Esophagus muscularis mucosa (tissue), 4 donors: ENCODE measurements at places on chromosomes 7 and 10. TPM values are rescaled to one million over a fixed set of nuclear protein-coding genes. Genes with fewer than 3 reads are reported as not detected.

ZNF467 gene
- 11.6 TPM for total RNA-seq

DNA sequence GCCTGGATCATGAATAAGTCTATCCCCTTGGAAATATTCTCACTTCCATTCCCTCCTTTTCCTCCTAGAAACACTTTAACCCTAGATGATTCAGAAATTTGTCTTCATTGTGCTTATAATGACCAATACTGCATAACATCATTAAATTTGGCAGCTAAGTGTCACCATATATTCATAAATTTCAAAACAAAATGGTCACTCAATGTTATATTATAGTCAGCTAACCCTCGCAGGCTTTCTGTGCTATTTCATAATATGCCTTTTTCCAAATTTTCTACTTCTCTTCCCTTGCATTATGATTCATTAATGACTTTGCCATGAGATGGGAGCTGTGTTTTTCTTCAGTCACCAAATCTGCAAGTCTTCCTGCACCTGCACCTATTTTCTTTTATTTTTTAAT, 308.3 kb upstream of the AKR1E2 start:
- no peak for DNase-seq

NANOS1 gene
- total RNA-seq, result 24.4 TPM

GRCh38 chr10:11986593-11987216, 55.9 kb downstream of the UPF2 start:
- DNase-seq, result peak; percentile 92

- no peak for DNase-seq
Measured at GRCh38 chr10:79404231-79404609, 41.2 kb downstream of the ZCCHC24 start.

ELMO1 gene
- 42.9 TPM for total RNA-seq

NEURL1 gene
- 0.50 TPM for total RNA-seq

- DNase-seq, result no peak
Measured at GRCh38 chr7:3987426-3987927, 686.4 kb downstream of the SDK1 start.

TM9SF3 gene
- total RNA-seq, result 90.8 TPM

GRCh38 chr7:82616059-82616728, 172.6 kb upstream of the CACNA2D1 start:
- no peak for DNase-seq

- no peak for DNase-seq
Measured at GRCh38 chr10:119801998-119802538, 70.6 kb downstream of the MCMBP start.

GRCh38 chr7:40105879-40106473, 28.4 kb downstream of the MPLKIP start:
- DNase-seq, result no peak

DNA sequence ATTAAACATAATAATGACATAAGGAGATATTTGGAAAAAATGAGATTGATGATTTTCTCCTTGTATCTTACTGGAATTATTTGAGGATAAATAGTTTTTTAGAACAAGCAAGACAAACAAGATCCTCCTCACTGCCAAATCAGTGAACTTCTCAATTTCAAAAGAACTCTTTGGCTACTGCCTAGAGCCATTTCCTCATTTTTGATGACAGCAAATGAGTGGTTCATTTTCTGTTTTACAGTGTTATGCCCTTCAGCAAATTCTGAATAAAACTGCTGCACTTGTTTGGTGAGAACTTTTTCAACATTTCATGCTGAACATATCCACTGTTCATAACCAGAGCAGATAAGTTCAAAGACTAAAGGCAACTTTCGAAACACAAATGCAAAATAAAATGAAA, 42.5 kb upstream of the AHR start:
- DNase-seq, result no peak

- no peak for DNase-seq
Measured at GRCh38 chr10:98368644-98369043, 46.3 kb downstream of the PYROXD2 start.

GRCh38 chr10:75430000-75430763, 1.2 kb upstream of the LRMDA start:
- no peak for DNase-seq

GRCh38 chr10:97683556-97684367, 3.3 kb downstream of the AVPI1 start:
- no peak for DNase-seq

ZKSCAN1 gene
- total RNA-seq, result 23.5 TPM

DNA sequence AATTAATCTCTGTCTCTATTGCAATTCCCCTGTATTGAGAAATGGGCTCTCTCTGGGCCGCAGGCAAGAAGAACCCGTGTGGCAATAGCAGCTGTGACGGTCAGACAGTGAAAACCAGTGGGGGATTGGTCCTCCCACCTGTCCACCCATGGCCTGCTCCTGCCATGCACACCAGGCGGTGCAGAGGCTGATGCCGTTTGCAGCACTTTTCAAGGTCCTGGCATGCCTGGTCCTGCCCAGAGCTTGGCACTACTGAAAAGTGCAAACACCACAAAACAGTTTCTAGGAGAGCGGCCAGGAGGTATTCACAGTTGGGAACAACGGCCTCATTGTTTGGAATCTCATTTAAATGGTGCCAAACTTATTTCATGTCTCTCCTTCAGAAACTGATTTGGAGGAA, 41.5 kb downstream of the PSPH start:
- no peak for DNase-seq

WNT8B gene
- not detected for total RNA-seq

NUP42 gene
- total RNA-seq, result 31.6 TPM

GRCh38 chr7:154451480-154452457, 399.6 kb downstream of the DPP6 start:
- DNase-seq, result no peak

DNA sequence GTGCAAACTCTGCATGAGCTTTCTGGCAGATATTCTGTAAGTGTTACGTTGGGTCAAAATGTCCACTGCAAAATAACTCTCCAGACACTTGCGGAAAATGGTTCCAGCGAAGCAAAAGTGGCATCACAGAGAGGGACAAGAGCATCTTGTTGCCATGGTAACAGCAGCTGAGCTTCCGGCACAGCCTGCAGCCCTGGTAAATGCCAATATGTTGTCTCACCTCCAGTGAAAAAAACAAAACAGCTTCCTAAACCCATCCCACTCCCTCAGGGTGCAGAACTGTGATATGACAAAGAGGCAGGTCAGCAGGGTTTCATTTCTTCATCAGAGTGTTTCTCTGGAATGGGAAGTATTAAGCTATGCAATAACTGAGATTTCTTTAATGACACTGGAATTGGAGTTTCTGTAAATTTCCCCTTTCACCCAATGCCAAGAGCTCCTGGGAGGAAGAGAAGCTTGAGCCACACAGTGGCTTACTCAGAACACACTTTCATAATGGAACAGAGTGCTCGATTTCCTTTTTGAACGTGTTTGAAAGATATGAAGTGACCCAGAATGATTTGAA, 65.6 kb downstream of the FOXI2 start:
- no peak for DNase-seq

DNA sequence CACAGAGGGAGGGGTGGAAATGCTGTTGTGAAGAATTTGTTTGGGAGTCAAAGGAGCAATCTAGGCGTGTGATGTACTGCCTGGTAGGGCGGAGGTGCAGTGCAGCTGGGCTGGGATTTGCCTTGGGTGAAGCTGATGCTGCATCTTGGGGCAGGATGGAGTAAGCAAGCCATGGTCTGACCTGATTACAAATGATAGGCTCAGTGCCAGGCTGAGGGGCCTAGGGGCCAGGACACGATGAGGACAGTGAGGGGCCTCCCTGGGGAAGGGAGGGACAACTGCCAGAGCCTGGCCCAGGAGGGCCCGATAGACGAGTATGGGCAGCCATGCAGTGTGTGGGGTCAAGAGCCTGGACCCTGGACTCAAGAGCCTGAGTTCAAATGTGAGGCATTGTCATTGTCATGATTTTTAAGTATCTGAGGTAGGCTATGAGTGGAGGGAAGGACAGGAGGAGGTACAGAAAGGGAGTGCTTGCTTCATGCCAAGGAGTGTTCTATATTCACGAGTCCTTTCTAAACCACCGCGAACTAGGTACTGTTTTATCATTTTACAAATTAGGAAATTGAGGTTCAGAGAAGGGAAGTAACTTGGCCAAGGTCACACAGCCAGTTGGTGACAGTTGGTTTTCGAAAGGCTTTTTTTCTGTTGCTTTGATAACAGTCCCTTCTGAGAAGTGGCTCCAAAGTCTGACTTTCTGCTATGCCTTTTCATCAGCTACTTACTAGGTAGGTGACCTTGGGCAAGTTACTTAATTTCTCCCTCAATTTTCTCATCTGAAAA, 29.7 kb downstream of the HIF1AN start:
- DNase-seq, result no peak

FAM25G gene
- not detected for total RNA-seq

- no peak for DNase-seq
Measured at GRCh38 chr7:107977048-107977447, 25.9 kb downstream of the LAMB1 start.

DNA sequence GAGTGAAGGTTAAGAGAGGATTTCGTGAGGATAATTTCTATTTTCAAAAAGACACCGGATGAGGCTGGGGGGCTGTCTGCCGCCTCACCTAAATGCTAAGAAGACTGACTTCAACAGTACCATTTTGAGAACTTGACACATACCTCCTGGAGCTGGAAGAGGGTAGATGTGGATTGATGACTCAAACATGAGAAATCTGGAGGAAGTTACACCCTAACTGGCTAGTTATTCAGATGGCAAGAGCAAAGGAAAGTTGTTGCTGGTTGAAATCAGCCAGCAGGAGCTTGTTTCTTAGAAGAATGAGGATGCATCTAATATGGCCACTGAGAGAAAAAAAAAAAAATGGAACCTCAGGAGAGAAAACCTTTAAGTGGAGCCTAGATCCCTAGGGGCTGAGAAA, 76.2 kb upstream of the KIAA1217 start:
- no peak for DNase-seq

GNAT3 gene
- total RNA-seq, result not detected

GRCh38 chr10:124524991-124525653, 63.5 kb downstream of the LHPP start:
- DNase-seq, result no peak

- no peak for DNase-seq
Measured at GRCh38 chr10:69345402-69345801, 67.1 kb downstream of the HK1 start.

CHN2 gene
- 8.0 TPM for total RNA-seq

EPO gene
- not detected for total RNA-seq

TDRD1 gene
- total RNA-seq, result not detected

CCDC172 gene
- not detected for total RNA-seq

GRCh38 chr7:48096273-48096672, 7.2 kb downstream of the UPP1 start:
- DNase-seq, result peak; percentile 21

STX1A gene
- 16.0 TPM for total RNA-seq

DNA sequence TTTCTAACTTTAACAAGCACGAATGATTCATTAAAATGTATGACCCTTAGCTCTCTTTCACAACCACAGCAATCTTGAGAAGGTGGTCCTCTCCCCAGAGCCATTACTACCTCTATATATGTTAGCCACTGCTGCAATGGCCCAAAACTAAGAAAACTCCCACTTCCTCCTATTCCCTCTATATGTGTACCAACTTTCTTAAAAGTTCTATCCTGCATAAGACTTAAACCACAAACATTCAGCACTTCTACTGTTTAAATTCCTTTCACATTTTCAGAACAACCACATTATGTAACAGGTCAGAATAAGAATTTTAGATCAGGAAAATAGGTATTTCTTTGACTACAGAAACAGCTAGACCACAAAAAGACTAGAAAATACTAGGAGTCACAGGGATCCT, 36.2 kb downstream of the WASL start:
- no peak for DNase-seq

AKR1C4 gene
- total RNA-seq, result not detected

DNA sequence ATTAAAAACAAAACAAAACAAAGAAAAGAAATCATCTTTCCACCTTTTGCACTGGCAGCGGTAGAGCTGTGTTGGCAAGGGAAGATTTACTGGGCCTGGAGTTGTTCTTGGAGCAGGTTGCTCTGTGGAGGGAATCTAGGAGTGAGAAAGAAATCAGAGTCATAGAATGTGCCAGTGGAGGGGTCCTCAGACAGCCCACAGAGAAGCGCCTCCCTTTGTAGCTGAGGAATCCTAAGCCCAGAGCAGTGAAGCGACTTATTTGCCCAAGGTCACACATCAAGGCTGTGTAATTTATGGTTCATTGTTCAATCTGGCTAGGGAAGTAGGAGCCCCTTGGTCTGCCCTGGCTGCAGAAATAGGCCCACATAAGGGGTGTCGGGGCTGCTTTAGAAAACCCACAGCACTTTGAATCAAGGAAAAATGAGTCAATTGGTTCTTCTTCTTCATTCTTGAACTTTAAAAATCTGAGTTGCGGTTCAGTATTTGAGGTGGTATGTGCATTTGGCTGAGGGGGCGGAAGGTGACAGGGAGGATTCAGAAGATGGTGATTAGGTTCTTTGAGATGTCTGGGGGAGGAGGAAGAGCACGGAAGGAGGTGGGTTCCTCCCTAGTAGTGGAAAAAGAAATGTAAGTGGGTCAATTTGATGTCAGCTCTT, 253.7 kb downstream of the PTEN start:
- no peak for DNase-seq

DNA sequence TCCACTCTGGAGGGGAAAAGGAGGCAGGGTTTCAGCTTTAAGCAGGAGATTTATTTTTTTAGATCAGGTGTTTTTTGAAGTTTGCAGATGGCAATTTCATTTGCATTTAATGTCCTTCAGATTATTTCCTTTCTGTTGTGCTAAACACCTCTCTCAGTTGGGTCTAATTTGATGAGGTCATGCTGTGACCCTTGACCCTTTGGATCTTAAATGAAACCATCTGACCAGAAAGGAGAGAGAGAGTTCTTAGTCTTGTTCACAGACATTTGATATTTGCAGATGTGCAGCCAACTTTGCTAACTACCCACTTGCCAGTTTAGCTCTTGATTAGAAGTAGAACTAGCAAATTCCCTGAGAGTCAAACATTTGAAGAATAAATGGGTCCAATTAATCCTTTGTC, 101.5 kb upstream of the RAB11FIP2 start:
- no peak for DNase-seq

- no peak for DNase-seq
Measured at GRCh38 chr7:129855234-129855673, 97.5 kb downstream of the UBE2H start.

DNA sequence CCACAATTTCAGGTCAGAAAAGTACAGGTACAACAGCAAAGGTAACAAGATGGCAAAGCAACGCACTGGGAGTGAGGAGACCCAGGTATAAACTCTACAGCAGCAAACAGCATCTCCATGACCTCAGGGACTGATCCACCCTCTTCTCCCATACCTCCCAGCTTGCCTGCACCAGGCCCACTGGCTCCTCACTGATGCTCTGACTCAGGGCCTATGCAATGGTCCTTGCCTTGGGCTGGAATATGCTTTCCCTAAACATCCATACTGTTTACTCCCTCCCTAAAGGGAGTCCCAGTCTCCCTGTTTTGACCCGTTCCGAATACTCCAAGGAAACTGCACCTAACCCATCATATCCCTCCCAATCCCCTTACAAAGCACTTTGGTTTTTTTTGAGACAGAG, 60.4 kb downstream of the UPF2 start:
- no peak for DNase-seq

DNA sequence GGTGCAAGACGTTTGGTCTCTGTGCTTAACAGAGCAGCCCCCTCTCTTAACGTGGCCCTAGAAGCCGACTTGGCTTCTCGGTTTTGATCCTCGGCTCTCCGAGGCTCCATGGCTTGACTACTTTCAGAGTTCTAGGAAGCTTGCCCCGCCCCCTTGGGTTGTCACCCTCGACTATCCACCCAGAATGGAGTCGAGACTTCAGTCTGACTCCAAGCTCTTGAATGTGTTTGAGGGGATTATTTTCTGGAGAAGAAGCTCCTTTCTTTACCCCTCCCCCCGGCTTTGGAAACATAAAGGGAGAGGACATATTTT, 448 bp downstream of the SEC24C start:
- peak; percentile 92 for DNase-seq

- no peak for DNase-seq
Measured at GRCh38 chr7:85851571-85852193, 664.8 kb upstream of the SEMA3D start.
